ENCODE measurements at places on chromosomes 4 and X. TPM values are rescaled to one million over a fixed set of nuclear protein-coding genes. Genes with fewer than 3 reads are reported as not detected.

GRCh38 chrX:147736045-147736444, 175.7 kb upstream of the FMR1 start:
- DNase-seq, result no peak

GRCh38 chr4:57113870-57114269, 3.7 kb upstream of the IGFBP7 start:
- DNase-seq, result no peak

DNA sequence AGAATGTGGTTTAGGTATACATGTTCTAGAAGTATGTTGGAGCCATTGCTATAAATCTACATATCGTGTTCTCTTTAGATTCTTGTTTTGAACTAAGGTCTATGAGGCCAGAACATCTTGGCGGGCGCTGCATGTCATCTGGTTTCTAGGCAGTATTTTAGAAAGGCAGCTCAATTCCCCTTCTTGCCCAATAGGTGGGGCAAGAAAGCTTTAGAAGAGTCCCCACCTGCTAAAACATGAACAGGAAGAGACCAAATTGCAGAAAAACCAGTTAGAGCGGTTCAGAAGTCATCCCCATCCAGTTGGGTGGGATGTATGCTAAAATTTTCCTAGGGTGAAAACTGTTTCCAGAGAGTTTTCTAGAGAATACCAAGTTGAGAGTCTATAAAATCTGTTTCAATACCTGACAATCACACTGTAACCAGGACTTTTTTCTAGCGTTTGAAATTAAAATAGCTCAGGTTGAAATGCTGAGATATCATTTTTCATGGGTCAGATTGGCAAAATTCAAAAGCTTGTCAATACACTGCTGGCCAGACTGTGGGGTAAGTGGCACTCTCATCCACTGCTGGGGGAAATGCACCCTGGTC, 17.5 kb upstream of the SH3KBP1 start:
- DNase-seq, result peak; percentile 5

DNA sequence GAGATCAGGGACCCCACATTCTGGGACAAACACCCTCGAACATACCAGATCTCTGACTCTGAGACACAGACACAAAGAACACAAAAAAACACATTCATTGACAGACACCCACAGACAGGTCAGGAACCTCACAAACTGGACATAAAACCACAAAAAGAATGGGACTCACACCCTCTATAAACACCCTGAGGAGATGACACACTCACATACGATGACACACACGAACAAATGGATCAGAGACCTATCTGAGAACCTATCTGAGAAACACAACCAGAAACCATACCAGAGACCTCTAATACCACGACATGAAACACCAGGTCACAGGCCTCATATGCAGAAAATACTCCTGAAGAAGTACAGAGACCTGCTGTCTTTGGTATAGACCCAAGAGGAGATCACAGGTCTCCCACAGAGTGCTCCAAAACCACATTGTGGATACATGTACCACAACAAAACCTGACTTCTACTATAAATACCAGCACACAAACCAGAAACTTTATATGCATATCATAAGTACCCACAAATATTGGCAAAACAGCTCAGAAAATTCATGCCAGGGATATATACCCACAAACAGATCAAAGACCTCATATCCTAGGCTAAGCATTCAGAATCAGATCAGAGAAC, 19.5 kb downstream of the SUV39H1 start:
- DNase-seq, result no peak

GRCh38 chr4:189129044-189129694, 811.5 kb upstream of the FRG1 start:
- no peak for DNase-seq

DNA sequence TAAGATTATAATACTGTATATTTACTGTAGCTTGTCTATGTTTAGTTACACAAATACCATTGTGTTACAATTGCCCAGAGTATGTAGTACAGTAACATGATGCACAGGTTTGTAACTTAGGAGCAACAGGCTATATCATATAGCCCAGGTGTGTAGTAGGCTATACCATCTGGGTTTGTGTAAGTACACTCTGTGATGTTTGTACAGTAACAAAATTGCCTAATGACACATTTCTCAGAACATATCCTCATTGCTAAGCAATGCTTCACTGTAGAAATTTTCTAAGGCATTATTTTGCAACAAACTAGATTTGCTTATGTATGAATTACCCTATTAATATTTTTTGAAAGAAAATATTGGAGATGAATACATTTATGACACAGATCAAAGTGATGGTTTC, 1390.9 kb downstream of the C4orf33 start:
- DNase-seq, result no peak

GRCh38 chr4:184898793-184899192, 73.0 kb upstream of the ACSL1 start:
- DNase-seq, result no peak

GRCh38 chr4:2698504-2698903, 57.6 kb downstream of the TNIP2 start:
- no peak for DNase-seq

GRCh38 chr4:127788517-127788916, 6.4 kb downstream of the HSPA4L start:
- no peak for DNase-seq

- DNase-seq, result no peak
These were observed 501.1 kb downstream of the KCNIP4 start for GRCh38 chr4:21447301-21448054.

DNA sequence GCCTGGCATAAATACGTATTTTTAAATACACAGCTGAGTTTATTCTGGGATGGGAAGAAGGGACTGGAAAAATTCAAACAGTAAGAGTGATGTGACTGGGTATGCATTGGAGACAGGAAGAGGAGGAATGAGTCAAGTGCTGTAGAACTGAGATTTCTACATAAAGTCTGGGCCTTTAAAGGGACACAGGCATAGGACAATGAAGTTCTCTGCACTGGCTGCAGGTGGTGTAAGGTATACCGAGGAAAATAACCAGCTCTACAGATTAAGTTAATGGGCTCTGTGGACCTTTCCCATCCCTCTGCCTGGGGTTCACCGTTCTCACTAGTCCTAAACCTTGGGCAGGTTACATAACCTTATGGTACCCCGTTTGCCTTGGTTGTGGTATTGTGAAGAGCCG, 68.7 kb downstream of the DHX15 start:
- DNase-seq, result no peak

GRCh38 chr4:3293401-3294391, 875 bp downstream of the RGS12 start:
- DNase-seq, result no peak

- DNase-seq, result no peak
These were observed 309.8 kb downstream of the BCOR start for GRCh38 chrX:39787999-39788398.

DNA sequence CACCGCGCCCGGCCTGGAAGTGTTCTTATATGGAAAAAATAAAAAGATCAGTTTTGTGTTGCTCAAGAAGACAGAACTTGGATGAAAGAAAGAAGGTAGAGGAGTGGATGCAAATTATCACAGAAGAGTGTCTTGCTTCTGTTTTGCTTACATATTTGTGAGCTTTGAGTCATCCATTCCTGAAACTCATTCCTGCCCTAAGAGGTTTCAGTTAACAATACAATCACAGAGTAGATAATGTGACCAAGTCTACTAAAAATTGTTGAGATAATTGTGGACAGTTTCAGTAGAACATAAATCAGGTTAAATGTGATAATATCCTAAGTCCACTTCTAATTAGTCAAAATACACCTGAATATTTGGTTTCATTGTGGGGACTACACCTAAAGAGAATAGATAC, 26.4 kb upstream of the LRCH2 start:
- no peak for DNase-seq

DNA sequence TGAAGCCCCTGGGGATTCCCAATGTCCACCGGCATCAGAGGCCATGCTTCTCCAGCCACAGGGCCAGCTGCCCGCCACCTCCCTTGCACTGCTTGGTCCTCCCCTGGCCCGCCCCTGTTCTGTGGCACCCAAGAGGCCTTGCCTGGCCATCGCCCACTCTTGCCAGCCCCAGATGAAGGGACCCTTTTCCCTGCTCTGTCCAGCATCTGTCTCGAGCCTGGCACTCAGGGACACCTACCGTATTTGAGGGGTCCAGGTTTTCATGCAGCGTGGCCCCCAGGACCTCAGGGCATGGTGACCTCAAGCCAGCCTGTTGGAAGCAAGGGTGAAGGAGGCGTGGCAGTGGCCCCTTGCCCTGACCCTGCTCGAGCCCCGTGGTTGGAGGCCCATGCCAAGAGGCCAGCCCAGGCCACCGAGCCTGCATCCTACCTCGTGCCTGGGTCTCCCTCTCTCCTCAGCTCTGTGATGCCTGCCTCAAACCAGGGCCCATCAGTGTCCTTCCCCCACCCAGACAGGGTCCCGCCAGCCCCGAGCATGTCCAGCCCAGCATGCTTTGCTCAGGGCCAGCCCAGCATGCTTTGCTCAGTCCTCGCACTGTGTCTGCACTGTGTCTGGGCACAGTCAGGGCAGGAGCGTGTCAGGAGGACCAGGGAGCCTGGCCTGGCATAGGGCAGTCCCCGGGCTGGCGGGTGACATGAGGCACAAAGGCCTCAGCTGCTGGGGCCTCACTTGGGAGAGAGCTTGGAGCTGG, 14.3 kb upstream of the FGFR3 start:
- no peak for DNase-seq

GRCh38 chr4:169311643-169312365, 41.0 kb upstream of the SH3RF1 start:
- peak; percentile 26 for DNase-seq

- no peak for DNase-seq
These were observed 11.4 kb upstream of the NYX start for GRCh38 chrX:41435708-41436107.

IL3RA gene
- total RNA-seq, result not detected

ANXA5 gene
- total RNA-seq, result 189 TPM

RAB41 gene
- not detected for total RNA-seq

MAP3K15 gene
- 0.57 TPM for total RNA-seq

METTL14 gene
- total RNA-seq, result 10.2 TPM

All from Daoy (cell line).